Hematopoietic multipotent progenitor cell treated with erythropoietin and hydrocortisone succinate and interleukin-3 and kit ligand, for 15 days (in vitro differentiated cells): ENCODE measurements at places on chromosomes 3 and 15.

DNA sequence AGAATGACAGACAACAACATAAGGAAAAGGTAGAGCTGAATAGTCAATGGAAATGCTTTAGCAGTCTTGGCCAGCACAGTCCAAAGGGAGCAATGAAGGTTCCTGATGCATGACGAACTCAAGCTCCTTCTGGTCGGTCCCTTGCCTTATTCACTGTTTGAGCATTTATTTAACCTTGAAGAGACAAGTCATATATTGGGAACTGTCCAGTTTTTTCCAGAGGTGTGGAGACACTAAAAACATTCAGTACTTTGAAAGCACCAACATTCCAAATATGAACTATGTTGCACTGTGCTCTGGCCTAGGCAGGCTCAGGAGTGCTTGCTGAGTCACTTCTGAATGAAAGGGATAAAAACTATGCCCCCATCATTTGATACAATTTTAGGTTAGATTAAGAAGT lies 384.8 kb downstream of the MECOM start:
- no peak for DNase-seq

DNA sequence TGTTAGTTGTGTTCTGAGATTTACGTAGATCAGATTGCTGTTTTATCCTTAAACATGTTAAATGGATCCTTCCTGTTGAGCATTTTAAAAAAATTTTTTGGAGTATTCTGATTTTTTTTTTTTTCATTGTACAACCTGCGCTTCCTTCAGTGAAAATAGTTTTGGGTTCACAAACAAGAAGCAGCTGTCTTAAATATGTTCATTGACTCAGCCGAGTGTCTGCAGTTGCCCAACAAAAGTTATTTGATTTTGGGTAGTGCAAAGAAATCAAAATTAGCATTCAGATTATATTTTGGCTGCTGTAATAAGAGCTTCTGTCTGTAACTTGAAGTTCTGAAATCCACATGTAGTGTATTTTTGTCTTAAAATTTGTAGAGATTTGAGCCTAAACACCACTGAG lies 148.2 kb downstream of the BBX start:
- DNase-seq = no peak

DNA sequence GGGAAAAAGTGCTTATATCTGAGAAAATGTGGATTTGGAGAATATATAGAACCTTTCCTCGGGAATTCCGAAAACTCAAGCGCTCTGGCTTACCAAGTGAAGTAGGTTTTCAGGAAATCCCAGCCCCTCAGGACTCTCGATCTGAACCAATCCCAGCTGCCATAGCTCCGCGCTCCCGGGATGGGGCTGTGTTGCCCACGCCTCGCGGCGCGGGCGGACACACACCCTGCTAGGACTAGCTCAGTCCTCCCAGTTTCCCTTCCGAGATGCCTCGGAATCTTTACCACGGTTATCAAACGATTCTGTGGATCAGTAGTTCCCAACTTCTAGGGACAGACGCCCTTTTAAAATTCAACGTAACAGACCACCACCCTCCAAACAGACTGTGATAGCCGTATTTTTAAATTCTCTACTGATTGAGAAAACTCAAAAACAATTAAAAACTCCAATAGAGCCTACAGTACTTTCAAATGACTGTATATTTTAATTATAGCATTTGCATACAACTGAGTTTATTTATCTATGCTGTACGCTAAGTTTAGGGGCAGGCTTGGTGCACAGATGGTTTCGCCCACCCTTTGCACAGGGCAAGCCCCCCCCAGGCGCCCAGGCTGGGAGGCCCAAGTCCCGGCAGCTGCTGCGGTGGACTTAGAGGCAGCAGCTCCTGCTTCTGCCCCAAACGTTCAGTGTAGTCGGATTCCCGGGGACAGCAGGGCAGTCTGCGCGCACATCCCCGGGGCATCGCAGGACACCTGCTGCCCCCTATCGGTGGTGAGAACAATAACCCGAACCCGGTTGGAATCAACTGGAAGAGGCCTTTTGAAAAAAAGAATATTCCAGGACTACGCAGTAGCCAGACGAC lies 52.3 kb downstream of the CCDC54 start:
- peak; percentile 72 for DNase-seq

DNA sequence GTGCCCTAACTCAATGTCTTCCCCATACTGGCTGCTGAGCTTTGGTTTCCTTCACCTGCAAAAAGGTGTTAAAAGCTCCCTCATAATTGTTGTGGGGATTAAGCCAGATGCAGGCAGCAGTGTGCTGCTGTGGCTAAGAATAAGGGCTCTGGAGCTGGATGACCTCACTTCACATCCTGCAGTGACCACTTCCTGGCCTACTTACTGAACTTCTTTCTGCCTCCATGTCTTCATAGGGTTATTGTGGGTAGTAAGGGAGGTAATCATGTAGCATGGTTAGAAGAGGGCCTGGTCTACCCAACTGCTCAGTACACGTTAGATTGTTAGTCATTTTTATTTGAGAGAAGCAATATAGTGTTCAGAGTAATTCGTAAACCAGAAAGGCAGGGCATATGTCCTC lies 18.4 kb downstream of the GYG1 start:
- DNase-seq = no peak

DNA sequence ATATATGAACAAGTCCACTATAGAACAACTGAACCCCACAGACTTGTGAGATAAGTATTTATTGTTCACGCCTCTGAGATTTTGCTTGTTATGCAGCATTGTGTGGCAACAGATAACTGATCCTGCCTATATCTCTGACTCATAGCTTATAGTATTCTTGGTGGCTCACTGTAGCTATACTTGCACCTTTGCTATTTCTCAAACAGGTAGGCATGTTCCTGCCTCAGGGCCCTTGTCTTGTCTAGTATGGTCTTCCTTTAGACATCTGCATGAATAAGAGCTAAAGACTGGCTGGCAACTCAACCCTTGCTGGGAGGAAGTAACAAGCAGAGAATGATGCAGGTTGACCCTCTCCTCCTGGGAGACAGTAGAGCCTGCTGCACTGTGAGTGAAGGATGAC lies 256.1 kb downstream of the CHST2 start:
- DNase-seq = no peak

GRCh38 chr15:69665641-69666111 lies 213.1 kb downstream of the RPLP1 start:
- DNase-seq = peak; percentile 49

DNA sequence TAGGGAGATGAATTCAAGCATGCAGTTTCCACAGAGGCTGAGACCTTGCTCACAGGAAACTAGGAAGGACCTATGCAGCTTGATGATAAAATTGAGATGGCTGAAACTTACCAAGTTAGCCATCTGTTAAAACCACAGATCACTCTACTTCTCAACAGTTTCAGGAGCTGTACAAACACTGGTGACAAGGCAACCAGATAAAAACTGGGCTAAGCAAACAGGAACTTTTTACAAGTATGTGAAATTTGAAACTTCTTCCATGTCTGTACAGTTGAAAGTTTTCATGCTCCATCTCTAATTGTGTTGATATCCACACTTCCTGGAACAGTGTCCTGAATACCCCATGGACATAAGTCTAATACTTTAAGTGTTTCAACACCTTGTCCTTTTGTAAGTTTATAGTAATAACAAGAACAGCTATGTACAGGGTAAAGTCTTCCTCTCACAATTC lies 78.2 kb downstream of the FAIM start:
- no peak for DNase-seq

- no peak for DNase-seq
Observed at GRCh38 chr3:198071602-198072287, 111.7 kb downstream of the LMLN start.

GRCh38 chr15:58527573-58528187 lies 95.9 kb downstream of the LIPC start:
- no peak for DNase-seq

DNA sequence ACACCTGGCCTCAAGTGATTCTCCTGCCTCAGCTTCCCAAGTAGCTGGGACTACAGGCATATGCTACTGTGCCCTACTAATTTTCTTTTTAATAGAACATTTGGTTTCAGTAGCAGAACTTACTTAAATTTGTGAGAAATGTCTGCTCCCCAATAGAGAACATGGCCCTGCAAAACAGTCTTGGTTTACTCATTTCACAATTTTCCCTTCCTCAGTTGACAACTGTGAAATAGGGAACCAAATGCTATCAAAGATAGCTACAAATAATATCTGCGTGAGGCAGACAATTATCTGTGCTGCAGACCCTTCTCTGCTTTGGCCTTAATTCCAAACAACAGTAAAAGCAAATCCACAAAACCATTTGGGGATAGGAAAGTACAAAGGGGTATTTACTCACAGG lies 22.6 kb downstream of the METTL6 start:
- DNase-seq = no peak

GRCh38 chr3:86815880-86816279 lies 175.1 kb downstream of the VGLL3 start:
- DNase-seq = no peak
